COR-L47 (cell line): ENCODE measurements at places on chromosomes 7 and 10.

DNA sequence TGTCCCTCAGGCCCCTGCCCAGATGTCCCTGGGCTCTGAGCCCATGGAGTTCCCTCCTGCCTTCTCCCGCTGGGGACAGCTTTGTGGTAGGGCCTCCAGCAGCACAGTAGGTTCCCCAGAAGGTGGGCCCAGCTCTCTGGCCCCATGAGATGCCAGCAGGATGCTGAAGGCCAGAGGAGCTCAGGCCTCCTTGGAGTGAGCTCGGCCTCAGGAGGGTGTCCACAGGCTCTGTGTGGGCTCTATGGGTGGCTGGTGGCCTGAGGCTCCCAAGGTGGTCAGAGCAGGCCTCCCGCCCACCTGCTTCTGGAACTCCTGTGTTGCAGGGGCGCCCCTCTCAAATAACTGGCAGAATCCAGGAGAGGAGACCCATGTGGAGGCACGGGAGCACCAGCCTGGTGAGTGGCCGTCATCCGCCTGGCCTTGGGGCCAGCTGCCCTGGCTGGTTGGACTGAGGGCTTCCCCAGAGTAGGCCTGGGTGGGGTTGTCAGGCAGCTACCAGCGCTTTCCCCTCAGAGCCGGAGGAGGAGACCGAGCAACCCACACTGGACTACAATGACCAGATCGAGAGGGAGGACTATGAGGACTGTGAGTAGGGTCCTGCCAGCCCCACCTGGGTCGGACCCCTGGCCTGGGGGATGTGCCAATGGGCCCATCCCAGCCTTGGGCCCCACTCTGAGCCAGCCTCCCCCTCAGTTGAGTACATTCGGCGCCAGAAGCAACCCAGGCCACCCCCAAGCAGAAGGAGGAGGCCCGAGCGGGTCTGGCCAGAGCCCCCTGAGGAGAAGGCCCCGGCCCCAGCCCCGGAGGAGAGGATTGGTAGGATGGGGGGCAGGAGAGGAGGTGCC is 3.2 kb downstream of the AEBP1 start:
- no peak for DNase-seq

DNA sequence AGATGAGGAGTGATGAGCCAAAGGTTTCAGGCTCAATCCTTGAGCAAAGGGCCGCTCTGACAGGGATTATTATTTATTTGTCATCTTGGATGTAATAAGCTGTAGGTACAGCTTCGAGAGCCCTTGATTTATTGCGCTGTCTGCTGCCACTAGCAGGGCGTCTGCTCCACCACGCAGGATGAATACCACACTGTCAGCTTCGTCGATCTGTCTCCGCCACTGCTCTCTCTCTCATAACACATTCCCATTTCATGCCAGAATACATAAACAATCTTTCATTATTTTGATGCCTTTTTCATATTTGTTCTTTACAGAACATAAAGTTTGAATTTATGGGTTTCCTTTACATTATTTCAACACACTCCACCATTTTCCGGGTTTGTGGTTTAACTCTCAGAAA is 276.6 kb downstream of the LRMDA start:
- DNase-seq = no peak

GRCh38 chr10:72736176-72736827 is 44.4 kb downstream of the MCU start:
- no peak for DNase-seq

GRCh38 chr7:122082670-122083069 is 61.4 kb downstream of the AASS start:
- DNase-seq = no peak

GRCh38 chr10:99393683-99394082 is 36.7 kb downstream of the GOT1 start:
- no peak for DNase-seq
